ENCODE measurements at places on chromosomes 3 and 15.
A peak's percentile ranks its signal among the peaks of the same experiment; 100 is the strongest.

DNA sequence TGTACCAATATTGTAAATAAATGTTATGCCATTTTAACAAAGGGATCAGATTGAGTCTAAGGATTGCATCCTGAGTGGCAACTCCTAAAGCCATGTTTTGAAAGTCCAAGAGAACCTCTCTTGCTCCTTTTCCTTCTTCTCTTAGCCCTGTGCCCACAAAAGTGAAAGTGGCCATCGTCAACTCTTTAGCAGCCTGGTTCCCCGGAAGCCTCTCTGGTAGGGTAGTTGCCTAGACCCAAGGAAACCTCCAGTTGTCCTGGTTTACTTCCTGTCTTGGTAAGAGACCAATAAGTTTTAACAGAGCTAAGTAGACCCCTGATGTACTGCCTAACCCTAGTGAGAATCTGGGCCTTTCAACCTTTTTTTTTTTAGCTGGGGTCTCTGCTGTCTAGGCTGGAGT lies 10.2 kb upstream of the ITPKA start:
- no peak for DNase-seq

DNA sequence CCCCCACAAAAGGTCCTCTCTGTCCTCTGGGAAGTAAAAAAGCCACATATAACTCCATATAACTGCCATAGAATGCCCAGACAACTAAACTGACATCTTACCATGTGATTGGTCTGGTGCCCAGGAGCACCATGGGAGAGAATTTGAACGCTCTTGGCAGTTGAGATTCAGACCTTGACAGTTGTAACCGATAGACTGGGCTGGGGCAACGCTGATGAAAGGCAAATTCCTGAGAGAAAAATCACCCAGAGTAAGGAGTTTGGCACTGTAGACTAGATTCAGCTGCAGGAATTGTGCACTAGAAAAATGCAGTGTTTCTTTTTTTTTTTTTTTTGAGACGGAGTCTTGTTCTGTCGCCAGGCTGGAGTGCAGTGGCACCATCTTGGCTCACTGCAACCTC lies 240.5 kb downstream of the SOX2 start:
- DNase-seq, result no peak

- DNase-seq, result no peak
These were observed 5.7 kb downstream of the GHSR start for GRCh38 chr3:172442606-172443005.

GRCh38 chr3:66401675-66402491 lies 98.9 kb downstream of the LRIG1 start:
- no peak for DNase-seq

DNA sequence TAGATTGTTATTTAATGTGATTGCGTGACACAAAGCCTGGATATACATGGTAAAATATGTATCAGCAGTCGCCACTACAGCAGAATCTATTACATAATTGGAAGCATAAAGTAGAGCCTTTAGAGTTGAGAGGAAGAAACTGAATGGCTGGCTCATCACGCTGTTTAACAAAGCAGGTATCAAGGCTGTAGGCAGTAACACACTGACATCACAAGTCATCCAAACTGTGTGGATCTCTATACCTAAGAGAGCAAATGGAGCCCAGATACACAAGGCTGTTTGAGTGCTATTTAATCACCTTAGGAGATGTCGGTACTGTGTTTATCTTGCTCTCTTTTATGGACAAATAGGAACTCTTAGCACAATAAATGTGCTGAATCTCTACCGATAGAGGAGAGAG lies 864.4 kb downstream of the VGLL3 start:
- DNase-seq, result no peak

DNA sequence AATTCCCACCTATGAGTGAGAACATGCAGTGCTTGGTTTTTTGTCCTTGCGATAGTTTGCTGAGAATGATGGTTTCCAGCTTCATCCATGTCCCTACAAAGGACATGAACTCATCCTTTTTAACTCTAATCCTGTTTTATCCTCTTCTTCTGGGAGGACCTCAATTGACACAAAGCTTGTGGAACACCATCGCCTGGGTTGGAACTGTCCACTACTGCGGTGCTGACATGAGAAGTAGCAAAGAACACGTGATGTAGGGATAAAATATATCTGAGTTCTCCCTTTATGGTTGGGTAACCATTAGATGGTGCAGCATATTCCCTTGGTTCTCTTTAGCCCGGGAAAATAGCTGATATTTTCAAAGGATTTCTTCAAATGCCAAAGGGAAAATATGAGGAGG lies 105.3 kb upstream of the TOPAZ1 start:
- DNase-seq, result peak; percentile 7

DNA sequence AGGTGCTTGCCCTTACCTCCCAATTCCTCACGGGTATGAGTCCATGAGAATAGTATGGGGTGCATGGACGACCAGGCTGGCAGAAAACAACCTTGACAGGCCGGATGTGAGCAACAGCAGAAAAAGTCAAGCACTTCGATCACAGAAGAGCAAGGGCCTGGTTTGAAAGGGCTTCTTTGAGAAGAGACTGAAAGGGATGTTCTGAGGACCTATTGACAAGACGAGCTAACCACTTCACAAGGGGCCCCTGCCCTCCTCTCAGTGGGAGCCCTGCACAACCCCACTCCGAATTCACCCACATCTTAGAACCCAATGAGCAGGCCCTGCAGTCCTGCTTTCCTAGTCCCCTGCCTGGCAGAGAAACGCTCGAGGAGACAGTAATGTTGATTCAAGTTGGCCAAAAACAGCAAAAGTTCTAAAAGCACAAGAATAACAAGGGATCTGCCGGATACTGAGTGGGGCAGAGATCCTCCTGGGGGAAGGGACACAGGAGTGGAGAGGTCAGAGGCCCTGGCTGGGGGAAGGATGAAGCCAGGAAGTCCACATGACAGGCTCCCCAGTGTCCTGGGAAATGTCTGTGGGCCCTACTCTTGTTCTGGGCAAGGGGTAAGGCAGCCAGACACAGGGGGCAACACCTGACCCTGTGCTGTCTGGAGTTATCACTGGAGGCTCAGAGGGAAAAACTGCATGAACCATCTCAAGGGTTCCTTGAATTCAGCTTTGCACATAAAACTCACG lies 14.8 kb upstream of the CX3CR1 start:
- DNase-seq, result no peak

DNA sequence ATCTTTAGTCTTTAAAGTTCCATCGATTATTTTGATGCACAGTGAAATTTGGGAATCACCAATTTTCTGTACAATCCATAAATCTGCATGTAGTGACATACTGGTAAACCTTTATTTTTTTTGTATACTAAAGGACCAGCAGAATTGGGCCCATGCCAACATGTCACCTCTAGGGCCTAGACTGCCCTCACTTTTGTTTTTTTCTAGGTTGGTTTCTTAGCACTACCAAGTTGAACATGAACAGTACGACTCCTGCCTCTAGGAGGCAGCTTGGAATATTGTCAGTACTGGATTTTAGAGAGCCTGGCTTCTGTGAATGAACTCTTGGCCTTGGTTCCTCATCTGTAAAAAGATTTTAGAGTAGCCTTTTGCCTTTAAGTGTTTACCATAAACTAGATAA lies 32.3 kb downstream of the NKIRAS1 start:
- no peak for DNase-seq

DNA sequence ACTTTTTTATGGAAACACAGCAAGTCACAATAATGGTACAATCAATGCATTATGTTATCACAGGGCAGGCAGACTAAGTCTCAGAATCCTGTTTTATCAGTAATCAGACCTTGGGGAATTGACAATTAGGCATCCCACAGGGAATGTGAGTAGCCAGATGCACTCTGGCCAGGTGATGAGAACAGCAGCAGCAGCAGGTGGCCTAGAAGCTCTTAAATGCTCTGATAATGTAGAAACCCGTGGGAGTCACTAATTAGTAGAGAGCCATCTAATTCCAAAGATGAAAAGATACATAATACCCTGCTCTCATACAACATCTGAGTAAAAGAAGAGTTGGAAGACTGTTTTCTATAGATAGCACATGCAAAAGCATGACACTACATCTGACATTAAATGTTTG lies 12.6 kb downstream of the CEP152 start:
- no peak for DNase-seq

- no peak for DNase-seq
These were observed 280.2 kb downstream of the SHQ1 start for GRCh38 chr3:72568083-72568482.

GRCh38 chr15:80883641-80884040 lies 104.5 kb downstream of the CEMIP start:
- no peak for DNase-seq

- no peak for DNase-seq
These were observed 44.1 kb upstream of the XCR1 start for GRCh38 chr3:46071222-46071858.

- DNase-seq, result no peak
These were observed 235.3 kb upstream of the ST8SIA2 start for GRCh38 chr15:92158426-92158825.

- DNase-seq, result no peak
These were observed 14.2 kb upstream of the ZNF148 start for GRCh38 chr3:125389282-125389681.

GRCh38 chr15:85606738-85607137 lies 188.0 kb downstream of the KLHL25 start:
- DNase-seq, result no peak

- DNase-seq, result peak; percentile 54
These were observed 10.2 kb upstream of the C15orf61 start for GRCh38 chr15:67510597-67511190.

- no peak for DNase-seq
These were observed 103.7 kb downstream of the ATP10A start for GRCh38 chr15:25759421-25759820.

DNA sequence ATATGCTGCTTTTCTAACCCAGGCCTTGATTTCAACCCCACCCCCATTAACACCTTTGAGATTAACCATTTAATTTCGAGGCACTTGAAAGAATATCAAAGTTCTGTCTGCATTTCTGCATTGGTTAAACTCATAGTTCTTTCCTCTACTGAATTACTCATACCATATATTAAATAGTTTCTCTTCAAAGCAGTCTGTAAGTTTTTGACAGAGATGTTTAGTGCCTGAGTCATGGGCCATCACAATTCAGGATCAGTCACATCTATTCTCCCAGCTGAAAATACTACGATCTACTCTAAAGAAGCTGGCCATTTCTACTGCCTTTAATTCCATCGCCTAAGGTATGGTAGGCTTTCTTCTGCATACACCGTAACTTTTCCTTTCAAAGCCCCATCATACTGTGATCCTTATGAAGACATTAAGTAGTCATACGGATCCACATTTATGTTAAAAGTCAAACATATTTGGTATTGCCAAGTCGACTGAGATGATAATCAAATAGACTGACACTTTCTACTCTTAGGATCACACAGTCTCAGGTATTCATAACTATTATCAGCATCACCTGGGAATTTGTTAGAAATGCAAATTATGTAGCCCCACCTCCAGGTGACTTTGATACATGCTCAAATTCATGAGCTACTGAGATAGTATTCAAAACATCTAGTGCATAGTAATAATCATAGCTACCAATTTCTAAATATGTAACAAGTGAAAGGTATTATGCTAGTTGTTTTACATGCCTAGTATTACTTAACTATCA lies 489.4 kb upstream of the IL12A start:
- DNase-seq, result no peak

GRCh38 chr3:155701882-155702465 lies 42.9 kb downstream of the PLCH1 start:
- peak; percentile 70 for DNase-seq

- DNase-seq, result peak; percentile 70
These were observed 88.0 kb downstream of the OSBPL10 start for GRCh38 chr3:31892916-31893573.

GRCh38 chr15:83163032-83163431 lies 44.6 kb downstream of the HDGFL3 start:
- no peak for DNase-seq

- no peak for DNase-seq
These were observed 25.2 kb downstream of the GAP43 start for GRCh38 chr3:115648559-115648958.

- peak; percentile 52 for DNase-seq
These were observed 96.1 kb downstream of the IGF2BP2 start for GRCh38 chr3:185728630-185729336.

DNA sequence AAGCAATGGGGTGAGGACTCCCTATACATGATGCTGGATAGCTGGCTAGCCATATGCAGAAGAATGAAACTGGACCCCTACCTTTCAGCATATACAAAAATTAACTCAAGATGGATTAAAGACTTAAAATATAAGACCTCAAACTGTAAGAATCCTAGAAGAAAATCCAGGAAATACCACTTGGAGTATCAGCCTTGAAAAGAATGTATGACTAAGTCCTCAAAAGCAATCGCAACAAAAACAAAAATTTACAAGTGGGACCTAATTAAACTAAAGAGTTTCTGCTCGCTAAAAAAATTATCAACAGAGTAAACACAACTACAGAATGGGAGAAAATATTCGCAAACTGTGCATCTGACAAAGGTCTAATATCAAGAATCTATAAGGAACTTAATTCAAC lies 94.3 kb downstream of the XRN1 start:
- DNase-seq, result peak; percentile 40

GRCh38 chr15:34933432-34933975 lies 36.0 kb downstream of the AQR start:
- no peak for DNase-seq

- peak; percentile 44 for DNase-seq
These were observed 19.9 kb downstream of the SPICE1 start for GRCh38 chr3:113495035-113495434.

DNA sequence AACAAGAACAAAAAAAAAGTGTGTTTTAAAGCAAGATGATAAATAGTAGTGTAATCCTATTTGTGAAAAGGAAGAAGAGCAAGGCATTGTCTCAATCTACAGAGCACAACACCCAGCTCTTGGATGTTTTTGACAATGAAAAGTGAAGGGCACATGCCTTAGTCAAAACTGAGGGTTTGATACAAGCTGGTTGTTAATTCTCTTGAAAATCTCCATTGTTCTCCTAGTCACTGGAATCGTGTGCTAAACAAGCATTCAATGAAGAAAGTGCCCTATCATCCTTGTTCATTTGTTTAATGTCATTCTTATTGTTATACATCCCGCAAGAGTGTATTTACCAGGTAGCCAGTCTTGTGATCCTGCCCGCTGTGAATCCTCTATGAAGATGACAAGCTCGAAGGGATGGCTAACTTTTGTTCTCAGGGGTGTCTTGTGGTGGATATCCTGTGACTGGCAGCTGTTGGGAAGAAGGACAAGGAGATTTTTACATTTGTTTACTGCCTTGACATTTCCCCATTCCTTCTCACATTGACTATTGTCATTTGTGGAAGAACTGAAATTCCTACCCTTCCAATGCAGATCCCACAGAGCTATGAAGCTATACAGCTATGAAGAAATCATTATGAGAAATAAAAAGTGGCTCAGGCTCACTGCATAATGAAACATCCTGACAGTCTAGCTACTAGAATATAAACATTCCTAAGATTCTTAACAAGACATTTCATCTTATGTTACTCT lies 175.9 kb downstream of the VGLL3 start:
- no peak for DNase-seq

DNA sequence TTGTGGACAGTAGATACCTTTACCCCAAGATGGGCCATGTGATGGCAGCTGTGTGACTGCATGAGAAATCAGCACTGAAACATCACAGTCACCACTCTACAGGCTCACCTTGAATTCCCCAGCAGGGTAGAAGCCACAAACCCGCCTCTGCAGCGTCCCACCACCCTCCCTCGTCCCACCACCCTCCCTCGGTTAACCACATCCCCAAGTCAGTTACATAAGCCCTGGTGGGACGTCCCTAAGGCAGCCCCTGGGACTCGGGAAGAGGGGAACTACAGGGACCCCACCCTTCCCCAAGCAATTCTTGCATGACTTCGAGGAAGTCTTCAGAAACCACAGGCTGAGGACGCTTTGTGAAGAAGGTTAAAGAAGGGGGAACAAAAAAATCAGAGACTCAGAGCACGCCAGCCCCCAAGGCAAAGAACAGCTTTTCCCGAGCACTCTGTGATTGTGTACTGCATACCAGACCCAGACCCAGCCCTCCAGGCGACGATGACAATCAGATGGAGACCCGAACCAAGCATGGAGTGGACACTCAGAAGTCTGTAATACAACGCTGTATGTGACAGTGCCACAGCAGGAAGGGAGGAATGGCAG lies 60.5 kb downstream of the SH3BP5 start:
- DNase-seq, result no peak

All from fibroblast of villous mesenchyme (primary cell).